Activated CD8-positive, alpha-beta memory T cell treated with anti-CD3 and anti-CD28 coated beads for 1 hour (primary cell): ENCODE measurements at places on chromosomes 3 and 15.
A peak's percentile ranks its signal among the peaks of the same experiment; 100 is the strongest.

DNA sequence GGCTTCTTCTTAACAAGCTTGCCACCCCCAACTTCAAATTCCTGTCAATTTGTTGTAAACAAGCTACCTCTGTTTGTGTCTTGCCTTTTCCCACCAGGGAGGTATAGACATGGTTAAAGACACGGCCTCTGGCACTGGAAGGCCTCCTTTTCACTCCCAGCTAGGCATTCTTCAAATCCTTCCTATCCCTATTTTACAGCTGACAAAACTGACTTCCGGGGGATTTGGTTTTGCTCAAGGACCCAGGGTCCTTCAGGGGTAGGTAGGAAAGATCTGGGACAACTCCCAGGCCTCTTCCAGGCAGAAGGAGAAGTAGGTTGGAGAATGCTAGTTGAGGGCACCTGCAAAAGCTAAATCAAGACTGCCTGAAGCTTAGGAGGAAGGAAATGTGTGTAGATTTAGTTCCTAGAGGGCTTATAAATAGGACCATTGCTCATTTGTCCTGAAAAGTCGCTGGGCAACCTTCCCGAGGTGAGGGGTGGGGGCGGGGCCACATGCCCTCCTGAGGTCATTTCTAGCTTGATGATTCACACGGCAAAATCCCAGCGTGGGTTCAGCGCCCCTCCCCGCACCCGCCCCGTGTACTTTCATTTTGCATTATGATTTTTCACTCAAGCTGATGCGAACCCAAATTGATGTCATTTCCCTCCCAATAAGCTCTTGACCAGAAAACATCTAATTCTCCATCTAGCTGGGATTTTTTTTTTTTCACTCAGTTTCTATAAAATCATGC lies 365.5 kb downstream of the SHQ1 start:
- peak; percentile 38 for DNase-seq

DNA sequence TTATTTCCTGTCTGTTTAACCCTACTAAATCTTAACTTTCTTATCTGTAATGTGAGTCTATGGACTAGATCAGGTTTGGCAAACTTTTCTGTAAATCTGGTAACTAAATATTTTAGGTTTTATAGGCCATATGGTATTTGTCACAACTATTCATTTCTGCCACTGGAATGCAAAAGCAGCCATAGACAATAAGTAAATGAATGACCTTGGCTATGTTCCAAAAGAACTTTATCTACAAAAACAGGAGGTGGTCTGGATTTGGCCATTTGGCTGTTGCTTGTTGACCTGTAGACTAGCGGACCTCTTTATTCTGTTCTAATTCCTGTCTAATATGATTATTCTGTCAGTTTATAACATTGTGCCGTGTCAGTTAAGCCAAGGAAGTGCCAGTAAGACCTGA lies 314.2 kb downstream of the LPP start:
- DNase-seq, result no peak

GRCh38 chr3:4993276-4994143 lies 14.3 kb downstream of the BHLHE40 start:
- DNase-seq, result no peak

- DNase-seq, result no peak
Measured at GRCh38 chr3:170132335-170132734, 49.2 kb downstream of the PHC3 start.

- DNase-seq, result no peak
Measured at GRCh38 chr15:99545605-99546004, 20.2 kb upstream of the MEF2A start.

DNA sequence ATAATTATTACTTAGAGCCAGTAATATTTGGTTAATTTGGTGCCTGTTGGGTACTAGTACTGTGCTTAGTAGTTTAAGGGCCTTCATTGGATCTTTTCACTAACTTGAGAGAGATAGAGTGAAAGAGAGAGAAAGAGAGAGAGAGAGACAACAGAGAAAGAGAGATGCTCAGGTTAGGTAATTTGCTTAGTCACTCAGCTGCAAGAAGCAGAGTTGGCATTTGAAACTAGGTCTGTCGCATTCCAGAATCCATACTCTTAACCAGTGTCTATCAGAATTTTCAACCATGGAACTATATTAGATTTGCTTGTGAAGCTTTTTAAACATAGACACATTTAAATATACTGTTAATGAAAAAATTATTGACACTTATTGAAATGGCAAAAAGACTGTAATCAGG lies 31.1 kb upstream of the NUDT16 start:
- no peak for DNase-seq
